ENCODE measurements at places on chromosomes 5 and 9.
A peak's percentile ranks its signal among the peaks of the same experiment; 100 is the strongest.

DNA sequence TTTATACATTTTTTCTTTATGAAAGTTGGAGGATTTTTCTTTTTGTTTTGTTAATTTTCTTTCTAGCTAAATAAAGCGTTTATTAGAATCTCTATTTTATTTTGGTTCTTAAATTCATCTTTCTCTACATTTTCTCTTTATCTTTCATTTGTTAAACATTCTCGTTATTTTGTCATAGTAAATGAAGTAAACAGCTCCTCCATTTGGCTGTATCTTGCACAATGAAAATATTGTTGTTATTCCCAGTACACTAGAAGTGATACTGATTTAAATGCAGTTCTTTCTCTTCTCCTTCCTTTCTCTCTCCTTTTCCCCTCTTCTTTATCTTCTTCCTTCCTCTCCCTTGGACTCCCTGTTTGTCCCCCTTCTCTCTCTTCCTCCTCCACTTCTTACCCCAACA, 88.8 kb downstream of the FER start:
- H3K36me3 ChIP-seq, result peaks cover 4% of the 10 kb centered on the region
- no peak for DNase-seq
- no peaks in the 10 kb centered on the region for H3K27me3 ChIP-seq
- H3K27ac ChIP-seq, result no peak overlapping the region

GRCh38 chr5:107570805-107571531, 99.8 kb downstream of the EFNA5 start:
- peak overlapping the region; percentile 88 for H3K27ac ChIP-seq
- peaks cover 67% of the 10 kb centered on the region for H3K4me1 ChIP-seq
- H3K36me3 ChIP-seq, result no peaks in the 10 kb centered on the region
- no peak for DNase-seq
- H3K4me3 ChIP-seq, result peak overlapping the region; percentile 62
- no peaks in the 10 kb centered on the region for H3K27me3 ChIP-seq

- H3K36me3 ChIP-seq, result peaks cover under 1% of the 10 kb centered on the region
- H3K27ac ChIP-seq, result no peak overlapping the region
- H3K4me1 ChIP-seq, result no peaks in the 10 kb centered on the region
- DNase-seq, result no peak
- H3K27me3 ChIP-seq, result peaks cover 4% of the 10 kb centered on the region
Observed at GRCh38 chr9:81575956-81576355, 113.4 kb downstream of the TLE1 start.

- DNase-seq, result no peak
- no peaks in the 10 kb centered on the region for H3K36me3 ChIP-seq
- H3K4me3 ChIP-seq, result no peak overlapping the region
- no peak overlapping the region for H3K27ac ChIP-seq
Observed at GRCh38 chr9:116460026-116460425, 227.1 kb upstream of the TRIM32 start.

GRCh38 chr5:141223112-141223783, at the start of gene PCDHB14:
TSS of gene PCDHB14 (plus strand) at chr5:141223343. CDS start at chr5:141223506, 163 bp downstream.
- no peaks in the 10 kb centered on the region for H3K4me1 ChIP-seq
- no peak within 1 kb of the TSS for H3K27ac ChIP-seq
- DNase-seq, result no peak
- H3K4me3 ChIP-seq, result peak within 1 kb of the TSS; percentile 47
